CD4-positive, alpha-beta memory T cell (primary cell): ENCODE measurements at places on chromosomes 2 and 18. TPM values are rescaled to one million over a fixed set of nuclear protein-coding genes. Genes with fewer than 3 reads are reported as not detected.

DNA sequence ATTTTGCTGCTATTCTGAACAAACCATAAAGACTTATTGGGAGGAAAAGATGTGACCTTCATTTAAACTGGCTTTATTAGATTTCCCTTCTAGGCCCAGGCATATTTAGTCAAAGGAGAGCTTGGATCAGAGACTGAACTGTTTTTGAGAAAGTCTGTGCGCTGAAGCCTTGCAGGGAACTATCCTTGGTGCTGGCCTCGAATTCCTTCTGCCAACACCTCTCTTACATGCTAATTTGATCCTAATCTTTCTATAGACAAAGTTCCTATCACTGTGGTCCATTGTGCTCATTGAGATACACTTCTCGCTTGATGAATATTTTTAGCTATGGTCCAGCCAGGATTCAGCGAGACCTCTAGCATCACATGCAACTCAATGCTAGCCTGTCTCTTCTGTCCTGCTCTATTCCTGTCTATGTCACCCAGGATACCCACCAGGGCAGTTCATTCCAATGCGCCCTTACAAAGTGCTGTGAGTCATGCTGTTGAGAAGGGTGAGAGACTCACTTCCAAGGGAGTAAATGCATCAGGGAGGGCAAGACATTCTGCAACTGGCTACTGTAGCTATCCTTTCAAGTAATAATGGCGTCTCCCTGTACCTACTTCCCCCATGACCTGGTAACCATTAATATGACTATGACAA is 356.7 kb upstream of the LYPD1 start:
- DNase-seq, result no peak

The SLC9A2 gene
- total RNA-seq, result not detected

DNA sequence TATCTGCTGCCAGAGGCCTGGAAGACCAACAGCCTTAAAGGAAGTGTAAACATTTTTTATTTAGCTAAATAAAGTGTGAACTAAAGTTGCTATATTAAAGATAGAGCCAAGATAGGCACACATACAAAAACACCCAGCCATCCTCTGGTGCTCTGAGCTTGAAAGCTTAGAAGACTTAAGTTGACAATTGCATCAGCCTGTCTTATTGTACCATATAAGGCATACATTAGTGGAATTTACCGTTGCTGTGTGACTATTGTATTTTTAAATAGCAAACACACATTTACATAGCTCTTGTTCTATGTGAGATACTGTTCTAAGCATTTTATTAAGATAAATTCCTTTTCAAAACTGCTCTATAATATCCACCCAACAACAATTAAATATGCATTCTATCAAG is 736.6 kb upstream of the ZEB2 start:
- DNase-seq, result no peak

GRCh38 chr2:50606145-50606544 is 425.8 kb downstream of the NRXN1 start:
- DNase-seq, result no peak
